ENCODE measurements at places on chromosomes 5 and 9. TPM values are rescaled to one million over a fixed set of nuclear protein-coding genes. Genes with fewer than 3 reads are reported as not detected.

Gene CCDC192
- total RNA-seq, result 0.27 TPM

Gene TAL2
- total RNA-seq, result not detected

Gene ANKDD1B
- total RNA-seq, result 0.64 TPM

Gene GFI1B
- total RNA-seq, result not detected

Gene EPB41L4A
- total RNA-seq, result not detected

Gene DHFR
- total RNA-seq, result 43.7 TPM

Gene IFNK
- not detected for total RNA-seq

Gene ABO
- total RNA-seq, result not detected

Gene FABP6
- 18.0 TPM for total RNA-seq

Gene PCDHA10
- 1.8 TPM for total RNA-seq

Gene PDE8B
- total RNA-seq, result 0.30 TPM

Gene NXNL2
- total RNA-seq, result 0.49 TPM

Gene LEAP2
- 0.11 TPM for total RNA-seq

Gene UCK1
- 59.1 TPM for total RNA-seq

Gene CDH12
- 31.6 TPM for total RNA-seq

Gene EXOSC3
- total RNA-seq, result 194 TPM

Gene LHX6
- 1.7 TPM for total RNA-seq

Gene C9
- not detected for total RNA-seq

Gene GARIN3
- total RNA-seq, result not detected

Gene PCA3
- total RNA-seq, result not detected

Gene CER1
- not detected for total RNA-seq

Gene PCDHA6
- 11.5 TPM for total RNA-seq

Gene FAM169A
- 13.1 TPM for total RNA-seq

Gene DBH
- total RNA-seq, result not detected

Gene ALDH1A1
- total RNA-seq, result not detected

Gene TAF11L10
- total RNA-seq, result not detected

Gene PCDHB2
- total RNA-seq, result 11.2 TPM

Gene IL5
- not detected for total RNA-seq

Gene FAM151B
- 2.6 TPM for total RNA-seq

Gene PLAC8L1
- 0.34 TPM for total RNA-seq

Measured in A375 (cell line).